ENCODE measurements at places on chromosomes 2 and 18.

GRCh38 chr2:58494071-58494501, 253.0 kb upstream of the FANCL start:
- no peak for DNase-seq

DNA sequence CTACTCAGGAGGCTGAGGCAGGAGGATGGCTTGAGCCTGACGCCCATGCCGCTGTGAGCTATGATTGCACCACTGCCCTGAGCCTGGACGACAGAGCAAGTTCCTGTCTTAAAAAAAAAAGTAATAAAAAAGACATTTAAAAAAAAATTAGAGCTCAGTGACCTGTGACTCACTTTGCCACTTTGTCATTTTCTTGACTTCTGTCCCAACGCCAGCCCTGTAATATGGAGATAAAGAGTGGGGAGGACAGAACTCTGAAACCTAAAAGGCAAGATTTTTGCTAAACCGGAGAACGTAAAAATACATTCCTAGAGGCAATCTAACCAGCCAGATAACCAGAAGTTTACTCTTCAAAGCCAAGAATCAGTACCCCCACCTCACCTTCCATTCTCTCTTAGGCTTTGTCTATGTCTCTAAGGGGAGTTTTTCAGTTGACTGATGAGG, 49.0 kb downstream of the PRKRA start:
- DNase-seq = no peak

DNA sequence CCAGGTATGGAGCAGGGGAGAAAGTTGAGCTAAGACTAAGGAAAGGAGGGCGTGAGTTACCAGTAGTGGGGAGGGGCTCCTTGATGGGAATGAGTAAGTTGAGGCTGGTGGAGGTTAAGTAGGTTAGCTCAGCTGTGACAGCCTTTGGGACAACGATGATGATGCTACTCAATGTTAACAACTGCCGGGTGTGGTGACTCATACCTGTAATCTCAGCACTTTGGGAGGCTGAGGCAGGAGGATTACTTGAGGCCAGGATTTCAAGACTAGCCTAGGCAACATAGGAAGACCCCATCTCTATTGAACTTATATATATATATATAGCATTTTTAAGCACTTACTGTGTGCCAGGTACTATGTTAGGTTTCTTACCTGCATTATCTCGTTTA, 48.4 kb downstream of the HK2 start:
- no peak for DNase-seq

GRCh38 chr2:134681201-134681600, 37.6 kb downstream of the TMEM163 start:
- no peak for DNase-seq

- DNase-seq = peak; percentile 87
Measured at GRCh38 chr2:186919296-186919695, 70.3 kb upstream of the ZSWIM2 start.

- DNase-seq = no peak
Measured at GRCh38 chr18:32891130-32891529, 118.3 kb upstream of the KLHL14 start.

GRCh38 chr2:74719066-74719465, 65.0 kb downstream of the SEMA4F start:
- DNase-seq = no peak

DNA sequence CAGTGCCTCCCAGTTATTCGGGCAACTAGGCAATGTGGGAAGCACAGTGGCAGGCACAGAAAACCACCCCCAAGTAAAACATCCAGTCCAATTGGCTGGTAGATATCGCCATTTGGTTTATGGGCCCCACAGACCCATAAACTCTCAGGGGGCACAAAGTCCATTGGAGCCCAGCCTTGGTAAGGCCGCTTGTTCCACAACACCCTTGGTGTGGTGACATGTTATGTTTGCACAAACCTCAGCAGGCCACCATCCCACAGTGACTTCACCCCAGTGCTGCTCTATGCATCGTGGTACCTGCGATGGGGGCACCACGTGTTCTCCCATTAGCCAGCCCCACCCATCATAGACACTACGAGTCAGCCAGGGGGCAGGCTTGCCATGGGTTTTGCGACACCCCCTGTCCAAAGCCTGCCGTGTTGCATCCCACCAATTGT, 18.5 kb downstream of the PHOSPHO2 start:
- DNase-seq = no peak

DNA sequence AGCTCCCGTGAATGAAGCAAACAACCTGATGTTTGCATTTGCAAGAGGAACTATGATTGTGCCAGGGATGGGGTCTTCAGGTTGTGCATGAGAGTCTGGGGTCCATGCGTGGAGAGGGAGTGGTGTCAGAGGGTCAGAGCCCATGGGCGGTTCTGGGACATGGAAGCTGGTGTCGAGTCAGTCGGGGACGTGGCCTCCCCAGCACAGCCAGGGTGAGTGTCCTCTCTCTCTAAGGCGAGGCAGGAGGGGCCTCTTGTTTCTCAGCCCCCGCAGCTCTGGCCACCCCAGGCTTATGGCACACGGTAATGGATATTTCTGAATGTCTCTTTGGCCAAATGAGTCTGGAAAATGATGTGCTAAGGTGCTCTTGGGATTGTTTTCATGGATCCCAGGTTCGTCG, 118.6 kb downstream of the RTP5 start:
- no peak for DNase-seq

DNA sequence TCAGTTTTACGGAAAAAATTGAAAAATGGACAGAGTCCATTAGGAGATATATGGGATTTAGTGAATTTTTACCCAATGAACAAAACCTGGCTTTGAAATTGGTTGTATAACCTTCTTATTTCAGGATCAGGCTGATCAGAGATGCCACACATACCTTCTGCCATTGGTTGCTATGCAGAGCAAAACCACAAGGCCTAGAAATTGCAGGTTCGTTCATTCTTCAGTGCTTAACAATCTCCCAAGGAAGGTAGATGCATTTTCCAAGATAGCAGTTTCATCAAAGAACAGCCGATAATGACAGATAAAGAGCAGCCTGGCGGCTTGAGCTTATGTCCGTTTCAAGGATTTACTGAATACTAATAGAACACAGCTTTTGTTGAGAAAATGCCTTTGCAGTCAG, 868.8 kb downstream of the EPHA4 start:
- DNase-seq = no peak

GRCh38 chr2:219980638-219981037, 353.2 kb downstream of the SLC4A3 start:
- no peak for DNase-seq

GRCh38 chr2:63054841-63055225, 4.2 kb downstream of the OTX1 start:
- no peak for DNase-seq

- peak; percentile 62 for DNase-seq
Measured at GRCh38 chr2:240060977-240061591, 7.8 kb upstream of the OR6B3 start.

- no peak for DNase-seq
Measured at GRCh38 chr18:9914334-9914583, 443 bp downstream of the VAPA start.

GRCh38 chr2:109428841-109429566, 184.8 kb downstream of the SEPTIN10 start:
- DNase-seq = no peak

DNA sequence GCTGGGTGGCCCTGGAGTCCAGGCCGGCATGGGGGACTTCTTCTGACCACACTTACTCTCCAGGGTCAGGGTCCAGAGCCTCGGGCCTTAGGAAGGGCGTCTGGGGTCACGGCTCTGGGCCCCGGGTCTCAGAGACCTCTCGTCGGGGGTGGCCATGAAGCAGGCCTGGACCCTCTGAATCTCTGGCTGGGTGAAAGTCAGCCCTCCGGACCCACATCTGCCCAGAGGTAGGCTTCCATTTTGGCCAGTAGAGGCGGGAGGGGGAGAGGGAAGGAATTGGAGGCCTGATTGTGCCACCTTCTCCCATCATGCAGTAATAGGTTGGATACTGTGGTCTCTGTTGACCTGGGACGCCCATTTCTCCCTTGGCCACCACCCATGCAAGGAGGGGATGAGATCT, 125.3 kb upstream of the GPC1 start:
- DNase-seq = no peak

DNA sequence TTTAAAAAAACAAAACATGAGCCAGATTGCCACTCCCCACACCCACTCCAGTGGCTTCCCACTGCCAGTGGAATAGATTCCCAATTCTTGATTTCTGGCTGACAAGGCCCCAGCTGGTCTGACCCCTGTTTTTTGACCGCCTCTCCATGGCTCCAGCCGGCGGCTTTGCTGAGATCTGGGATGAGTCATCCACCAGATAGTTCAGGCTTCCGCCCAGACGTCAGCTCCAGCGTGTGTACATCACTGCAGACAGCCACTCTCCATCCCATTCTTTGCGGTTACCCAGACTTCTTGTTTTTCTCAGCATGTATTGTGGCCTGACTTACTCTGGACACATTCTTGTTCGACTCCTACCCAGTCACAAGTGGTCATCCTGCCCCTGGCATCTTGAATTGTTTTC, 227.9 kb downstream of the GBX2 start:
- DNase-seq = peak; percentile 98

GRCh38 chr2:170022692-170023091, 155.3 kb upstream of the MYO3B start:
- peak; percentile 95 for DNase-seq

DNA sequence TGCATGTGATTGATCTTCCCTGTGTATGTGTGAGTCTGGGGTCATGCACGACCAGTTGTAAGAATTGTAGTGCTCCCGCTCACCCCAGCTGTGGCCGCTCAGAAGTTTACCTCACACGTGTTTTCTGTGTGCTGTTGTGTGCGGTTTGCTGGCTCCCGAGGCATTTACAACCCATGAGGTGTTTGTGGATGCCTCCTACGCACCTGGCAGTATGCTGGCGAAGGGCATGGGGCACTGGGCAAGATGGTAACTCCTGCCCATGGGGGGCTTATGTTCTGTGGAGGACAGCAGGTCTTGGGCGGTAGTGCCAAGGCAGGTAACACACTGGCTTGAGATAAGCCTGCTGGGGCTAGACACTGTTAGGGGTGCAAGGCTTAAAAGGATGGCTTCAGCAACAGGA, 102.6 kb upstream of the HS6ST1 start:
- DNase-seq = no peak

DNA sequence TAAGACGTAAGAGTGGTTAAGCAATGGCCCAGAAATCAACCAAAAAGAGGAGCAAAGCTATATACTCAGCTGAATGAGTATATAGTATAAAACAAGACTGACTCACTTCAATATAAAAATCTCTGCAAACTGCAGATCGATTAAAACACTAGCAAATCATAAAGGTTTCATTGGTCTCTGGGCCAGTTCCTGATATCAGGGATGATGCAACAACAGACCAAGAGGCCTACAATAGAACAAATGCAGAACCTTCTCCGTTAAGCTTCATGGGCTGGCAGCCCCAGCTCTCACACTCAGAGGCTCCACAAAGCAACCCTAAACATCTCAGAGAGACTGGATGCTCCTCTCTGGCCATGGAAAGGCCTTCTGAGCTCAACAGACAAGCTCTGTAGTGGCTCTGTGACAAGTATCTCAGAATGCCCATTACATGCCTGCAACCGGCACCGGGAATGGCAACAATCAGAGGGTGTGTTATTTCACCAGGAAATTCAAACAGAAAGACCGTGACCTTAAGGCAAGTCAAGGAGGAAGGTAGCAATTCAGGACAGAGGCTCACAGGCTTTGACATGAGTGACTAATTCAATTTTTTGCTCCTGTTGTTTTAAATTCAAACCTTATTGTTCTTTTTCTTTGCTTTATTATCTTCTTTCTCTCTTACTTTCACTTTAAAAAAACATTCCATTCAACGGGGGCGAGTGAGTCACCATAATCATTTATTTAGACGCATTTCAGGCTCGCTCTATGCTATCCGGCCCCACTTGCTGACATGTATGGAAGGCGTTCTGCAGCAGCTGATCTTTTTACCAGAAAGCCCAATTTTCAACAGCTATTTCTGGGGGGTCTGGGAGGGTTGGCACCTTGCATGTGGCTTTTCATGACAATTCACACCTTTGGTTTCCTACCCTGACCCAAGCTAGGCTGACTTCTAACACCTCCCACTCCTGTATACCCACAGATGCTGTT, 15.1 kb downstream of the CYRIA start:
- DNase-seq = peak; percentile 80

GRCh38 chr2:159946326-159946999, 116.0 kb downstream of the PLA2R1 start:
- DNase-seq = peak; percentile 70

DNA sequence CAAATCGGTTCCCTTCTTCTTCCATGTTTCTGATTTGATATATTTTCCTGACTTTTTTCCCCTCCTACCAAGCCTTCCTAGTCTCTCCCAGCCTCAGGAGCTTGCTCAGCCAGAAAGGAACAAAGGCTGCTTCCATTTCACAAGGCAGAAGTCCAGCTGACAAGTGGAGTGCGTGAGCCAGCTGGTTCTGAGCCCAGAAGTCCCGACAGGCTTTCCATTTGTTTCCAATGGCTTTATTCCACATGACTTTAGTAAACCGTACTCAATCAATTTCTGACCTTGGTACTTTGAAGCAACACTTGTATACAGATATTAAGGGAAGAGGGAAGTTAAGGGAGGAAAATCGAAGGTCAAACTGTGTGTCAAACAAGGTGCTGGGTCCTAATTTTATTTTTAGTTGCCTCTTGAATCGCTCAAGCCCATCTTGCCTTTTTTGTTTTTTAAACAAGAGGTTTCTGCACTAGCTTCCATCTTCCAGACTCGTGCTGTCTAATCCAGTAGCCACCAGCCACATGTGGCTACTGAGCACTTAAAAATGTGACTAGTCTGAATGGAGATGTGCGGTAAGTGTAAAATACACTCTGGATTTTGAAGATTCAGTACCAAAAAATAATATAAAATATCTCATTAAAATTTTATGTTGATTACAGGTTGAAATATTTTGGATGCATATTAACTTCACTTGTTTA, 36.2 kb downstream of the WIPF1 start:
- peak; percentile 80 for DNase-seq

GRCh38 chr2:238119756-238120462, 18.6 kb upstream of the KLHL30 start:
- no peak for DNase-seq

DNA sequence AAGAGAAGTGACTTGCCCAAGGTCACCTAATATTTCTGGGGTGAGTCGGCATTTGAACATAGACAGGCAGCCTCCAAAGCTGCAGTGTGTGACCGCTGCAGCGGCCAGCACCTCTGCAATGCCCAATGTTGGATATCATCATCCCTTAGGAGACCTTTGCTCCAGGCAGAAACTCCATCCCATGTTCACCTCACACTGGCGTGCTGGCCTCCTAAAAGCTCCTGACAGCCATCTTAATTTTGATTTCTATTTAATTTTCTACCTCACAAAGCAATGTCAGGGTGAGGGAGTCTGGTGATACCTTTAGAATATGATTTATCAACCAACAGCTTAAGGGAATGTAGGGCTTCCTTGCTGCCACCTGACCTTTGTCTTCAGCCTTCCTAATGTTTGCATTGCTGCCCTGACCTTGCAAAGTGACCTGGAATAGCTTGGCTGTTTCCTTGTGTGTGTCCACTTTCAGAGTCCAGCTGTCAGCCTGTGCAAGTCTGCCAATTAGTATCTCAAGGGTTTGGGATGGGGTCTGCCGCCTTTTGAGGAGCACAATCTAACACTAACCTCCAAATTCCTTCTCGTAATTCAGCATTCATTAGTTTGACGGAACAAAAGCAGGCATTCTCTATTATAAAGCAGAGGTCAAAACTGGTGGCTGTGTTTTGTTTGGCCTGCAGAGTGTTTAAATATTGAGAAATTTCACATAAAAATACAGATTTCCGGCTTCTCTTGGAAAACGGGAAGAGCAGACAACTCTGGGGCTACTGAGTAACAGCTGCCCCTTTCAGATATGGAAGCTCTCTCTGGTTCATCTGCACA, 127.6 kb downstream of the PLEKHM3 start:
- no peak for DNase-seq

All from fibroblast of mammary gland (primary cell).